HT-29 (cell line): ENCODE measurements at places on chromosomes 11 and 22. TPM values are rescaled to one million over a fixed set of nuclear protein-coding genes. Genes with fewer than 3 reads are reported as not detected.

DNA sequence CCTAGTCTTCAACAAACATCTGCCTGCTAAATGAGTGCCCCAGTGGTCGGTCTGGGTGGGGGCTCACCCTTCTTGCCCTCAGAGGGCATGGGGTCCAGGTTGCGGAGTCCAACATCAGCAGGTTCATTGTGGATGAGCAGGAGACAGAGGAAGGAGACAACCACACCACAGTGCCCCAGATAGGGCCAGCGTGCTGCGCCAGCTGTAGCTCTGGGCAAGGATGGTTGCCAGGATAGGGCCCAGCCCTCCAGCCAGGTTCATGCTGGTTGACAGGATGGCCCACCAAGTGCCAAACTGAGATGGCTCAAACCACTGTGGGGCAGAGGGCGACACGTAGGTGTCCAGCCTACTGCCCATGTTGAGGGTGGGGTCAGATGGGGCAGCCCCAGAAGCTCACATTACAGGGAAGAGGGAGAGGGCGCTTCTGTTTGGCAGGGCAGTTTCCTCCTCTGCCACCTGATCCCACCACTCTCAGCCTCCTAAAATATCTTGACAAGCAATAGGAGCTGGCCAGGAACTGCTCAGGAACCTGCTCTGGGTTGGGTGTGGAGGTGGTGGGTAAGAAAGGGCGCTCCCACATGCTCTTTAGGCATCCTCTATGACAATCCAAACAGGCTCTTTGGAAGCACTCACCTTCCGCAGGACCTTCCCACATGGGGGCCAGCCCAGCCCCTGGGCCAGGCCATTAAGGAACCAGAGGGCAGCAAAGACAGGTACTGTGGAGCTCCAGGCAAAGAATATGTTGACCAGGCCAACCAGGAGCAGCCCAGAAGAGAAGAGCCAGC is 2.9 kb downstream of the SLC37A4 start:
- DNase-seq = no peak

MLC1 gene
- not detected in 2 replicates for total RNA-seq

GRCh38 chr11:66820381-66820780 is 22.9 kb upstream of the RCE1 start:
- DNase-seq = no peak

KLHDC7B gene
- not detected in 2 replicates for total RNA-seq

NELL1 gene
- total RNA-seq = 0.13 TPM in 1 of 2 replicates, not detected in the other

PKDREJ gene
- total RNA-seq = not detected in 2 replicates
